Activated CD4-positive, alpha-beta T cell treated with anti-CD3 and anti-CD28 coated beads, Interleukin-2, amount 50 U/mL, for 48 hours (primary cell): ENCODE measurements at places on chromosomes 3 and 15.

DNA sequence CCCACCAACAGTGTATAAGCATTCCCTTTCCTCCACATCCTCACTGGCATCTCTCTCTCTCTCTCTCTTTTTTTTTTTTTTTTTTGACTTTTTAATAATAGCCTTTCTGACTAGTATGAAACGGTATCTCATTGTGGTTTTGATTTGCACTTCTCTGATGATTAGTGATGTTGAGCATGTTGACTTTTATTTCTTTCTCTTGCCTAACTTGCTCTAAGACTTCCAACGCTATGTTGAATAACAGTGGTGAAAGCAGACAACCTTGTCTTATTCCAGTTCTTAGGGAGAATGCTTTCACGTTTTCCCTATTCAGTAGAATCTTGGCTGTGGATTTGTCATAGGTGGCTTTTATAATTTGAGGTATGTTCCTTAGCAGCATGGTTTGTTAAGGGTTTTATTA lies 249.4 kb upstream of the MDFIC2 start:
- no peak for DNase-seq

- DNase-seq: no peak
These were observed 1.7 kb downstream of the PKM start for GRCh38 chr15:72229076-72229946.

- no peak for DNase-seq
These were observed 14.8 kb upstream of the ZNF774 start for GRCh38 chr15:90337256-90337655.

- no peak for DNase-seq
These were observed 78.3 kb upstream of the ALDH1A3 start for GRCh38 chr15:100801256-100801900.

DNA sequence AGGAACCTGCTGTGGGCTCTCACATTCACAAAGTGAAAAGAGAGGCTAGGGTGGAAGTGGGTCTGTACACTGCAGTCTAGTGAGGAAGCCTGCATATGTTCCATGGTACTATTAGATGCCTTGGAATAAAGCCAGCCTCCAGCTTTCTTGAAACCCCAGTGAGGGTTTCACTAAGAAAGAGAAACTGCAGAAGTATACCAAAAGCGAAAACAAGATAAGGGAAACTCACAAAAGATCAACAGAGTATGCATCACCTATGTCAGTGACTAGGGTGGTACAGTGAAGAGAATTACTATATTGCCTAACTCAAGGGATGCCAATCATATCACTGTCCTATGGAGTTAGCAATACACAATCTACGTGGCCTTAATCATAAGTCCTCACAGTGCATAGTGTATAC lies 212.5 kb upstream of the GADL1 start:
- DNase-seq: no peak

GRCh38 chr3:25338158-25338725 lies 89.8 kb upstream of the RARB start:
- DNase-seq: no peak

DNA sequence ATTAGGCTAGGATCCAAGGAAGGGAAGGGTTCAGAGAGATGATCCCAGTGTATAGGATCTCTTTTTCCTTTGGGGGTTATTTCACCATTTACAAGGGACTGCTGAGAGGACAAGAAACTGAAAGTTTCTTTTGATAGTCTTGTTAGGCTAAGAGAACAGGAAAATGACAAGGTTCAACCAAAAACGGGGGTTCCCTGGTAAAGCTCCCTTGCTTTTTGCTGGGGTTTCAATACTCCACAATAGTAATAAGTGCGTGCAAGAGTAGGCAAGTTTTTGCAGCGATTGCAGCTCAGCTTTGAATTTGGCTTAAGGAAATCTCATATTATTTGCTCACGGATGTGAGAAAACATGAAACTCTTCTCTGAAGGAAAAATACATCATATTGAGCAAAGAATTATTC lies 18.8 kb upstream of the SUSD5 start:
- DNase-seq: no peak

- DNase-seq: no peak
These were observed 6.7 kb downstream of the CMTM8 start for GRCh38 chr3:32245200-32245599.

- no peak for DNase-seq
These were observed 22.1 kb downstream of the ARNT2 start for GRCh38 chr15:80426316-80426715.

GRCh38 chr15:101543026-101543390 lies 53.5 kb upstream of the PCSK6 start:
- no peak for DNase-seq

DNA sequence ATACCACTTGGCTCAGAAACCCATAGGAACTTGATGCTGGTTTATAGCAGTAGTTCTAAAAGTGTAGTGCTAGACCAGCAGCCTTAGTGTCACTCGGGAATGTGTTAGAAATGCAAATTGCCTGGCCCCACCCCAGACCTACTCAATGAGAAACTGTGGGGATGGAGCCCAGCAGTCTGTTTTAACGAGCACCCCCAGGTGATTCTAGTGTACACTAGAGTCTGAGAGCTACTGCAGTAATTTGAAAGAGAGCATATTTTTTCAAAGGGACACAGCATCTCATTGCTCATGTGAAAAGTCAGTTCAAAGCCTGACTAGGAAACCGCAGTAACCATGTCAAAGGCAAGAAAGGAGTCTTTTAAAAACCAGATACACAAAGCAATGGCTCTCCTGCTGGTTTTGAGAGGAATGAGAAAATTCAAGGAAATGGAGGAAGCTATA lies 313.4 kb downstream of the SQOR start:
- DNase-seq: no peak

- no peak for DNase-seq
These were observed 159.1 kb downstream of the TIGIT start for GRCh38 chr3:114452937-114453336.

DNA sequence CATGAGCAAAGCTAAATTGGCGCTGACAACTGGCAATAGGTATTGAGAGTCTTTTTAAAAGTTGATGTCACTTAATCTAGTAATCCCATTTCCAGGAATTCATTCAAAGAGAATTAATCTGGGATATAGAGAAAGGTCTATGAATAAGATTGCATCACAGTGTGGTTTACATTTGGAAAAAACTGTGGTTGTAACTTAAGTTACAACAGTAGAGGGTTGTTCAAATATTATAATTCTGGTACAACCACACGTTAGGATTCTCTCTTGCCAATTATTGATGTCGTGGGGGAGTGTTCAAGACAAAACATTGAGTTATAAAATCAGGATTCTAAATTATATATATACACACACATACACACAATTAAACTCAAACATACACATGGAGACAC lies 79.8 kb downstream of the LIPC start:
- DNase-seq: no peak

DNA sequence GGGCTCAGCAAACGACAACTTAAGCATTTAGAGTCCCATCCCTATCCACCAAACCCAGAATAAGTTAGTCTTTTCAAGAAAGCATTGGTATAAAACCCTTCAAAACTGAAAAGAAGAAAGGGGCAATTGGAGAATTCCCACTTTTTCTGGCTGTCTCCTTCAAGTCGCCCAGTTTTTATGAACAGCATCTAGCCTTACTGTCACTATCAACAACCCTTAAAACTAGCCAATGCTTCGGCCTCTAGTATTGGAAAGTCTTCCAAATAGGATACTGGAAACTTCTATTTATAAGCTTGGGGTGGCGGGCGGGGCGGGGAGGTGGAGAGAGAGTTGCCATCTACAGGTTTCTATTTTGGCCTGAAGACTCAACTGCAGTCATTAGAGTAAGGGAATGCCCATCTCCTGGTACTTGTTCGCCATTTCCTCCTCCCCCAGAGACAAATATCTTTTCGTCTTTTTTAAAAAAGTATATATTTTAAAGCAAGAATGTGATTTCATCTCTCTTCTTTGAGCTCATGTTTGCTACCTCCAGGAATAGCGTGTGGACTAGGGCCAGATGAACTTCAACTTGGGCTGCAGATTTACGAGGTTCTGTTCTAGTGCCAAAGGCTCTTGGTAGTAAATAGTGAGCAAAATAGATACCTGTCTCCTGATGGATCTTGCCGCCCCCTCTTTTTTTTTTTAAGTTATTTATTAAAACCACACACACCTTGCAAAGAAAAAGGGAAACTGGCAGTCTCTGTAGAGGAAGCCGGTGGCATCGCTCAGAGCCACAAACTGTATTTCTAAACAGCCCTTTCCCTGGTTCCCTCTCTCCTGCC lies 2.7 kb downstream of the BCL6 start:
- DNase-seq: peak; percentile 37

DNA sequence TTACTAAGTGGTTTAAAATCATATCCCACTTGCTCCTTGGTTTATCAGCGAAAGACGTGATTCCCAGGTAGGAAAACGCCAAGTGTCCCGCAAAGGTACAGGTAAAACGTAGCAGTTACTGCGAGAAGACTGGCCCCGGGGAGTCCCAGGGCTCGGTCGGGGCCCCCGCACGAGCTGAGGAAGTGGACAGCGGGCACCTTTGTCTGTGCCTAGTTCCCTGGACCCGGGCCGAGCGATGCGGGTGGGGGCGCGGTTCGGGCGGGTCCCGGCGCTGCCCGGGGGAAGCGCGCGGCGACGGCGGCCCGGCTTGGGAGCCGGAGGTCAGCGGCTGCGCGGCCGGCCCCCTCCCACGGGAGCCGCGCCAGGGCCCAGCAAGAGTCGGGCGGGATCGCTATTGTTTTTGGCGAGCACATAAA lies 864 bp upstream of the NEO1 start:
- no peak for DNase-seq
